ENCODE measurements at places on chromosomes 7 and 10.

- no peak for DNase-seq
These were observed 6.7 kb downstream of the CEP55 start for GRCh38 chr10:93503075-93503474.

DNA sequence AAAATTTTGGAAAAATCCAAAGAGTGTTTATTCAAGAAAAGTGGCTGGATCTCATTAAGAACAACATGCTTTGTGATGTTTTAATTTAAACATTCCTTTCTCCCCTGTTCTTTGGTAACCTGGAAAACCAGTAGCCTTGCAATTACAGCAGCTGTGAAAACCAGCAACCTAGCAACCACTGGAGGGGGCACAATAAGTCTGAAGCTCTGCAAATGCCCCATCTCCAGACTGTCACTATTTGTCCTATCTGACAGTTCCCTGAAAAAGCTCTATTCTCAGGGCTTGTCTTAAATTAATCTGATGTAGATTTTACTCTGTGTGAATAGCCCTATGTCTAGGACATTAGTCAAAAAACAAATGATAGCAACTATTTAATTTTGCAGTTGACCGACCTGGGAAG is 137.6 kb upstream of the THSD7A start:
- no peak for DNase-seq

DNA sequence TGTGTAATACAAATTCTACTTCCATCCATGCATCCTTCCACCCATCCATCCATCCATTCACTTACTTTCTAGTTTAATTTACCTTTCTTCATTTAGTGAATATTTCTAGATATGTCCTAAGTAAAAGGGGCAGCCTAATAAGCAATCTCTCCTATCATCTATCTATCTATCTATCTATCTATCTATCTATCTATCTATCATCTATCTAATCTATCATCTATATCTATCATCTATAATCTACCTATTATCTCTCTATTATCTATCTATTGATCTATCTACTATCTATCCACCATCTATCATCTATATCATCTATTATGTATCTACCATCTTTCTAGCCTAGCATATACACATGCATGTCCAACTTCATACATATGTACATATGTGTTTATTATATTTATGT is 104.2 kb downstream of the PTPN20 start:
- DNase-seq, result no peak

DNA sequence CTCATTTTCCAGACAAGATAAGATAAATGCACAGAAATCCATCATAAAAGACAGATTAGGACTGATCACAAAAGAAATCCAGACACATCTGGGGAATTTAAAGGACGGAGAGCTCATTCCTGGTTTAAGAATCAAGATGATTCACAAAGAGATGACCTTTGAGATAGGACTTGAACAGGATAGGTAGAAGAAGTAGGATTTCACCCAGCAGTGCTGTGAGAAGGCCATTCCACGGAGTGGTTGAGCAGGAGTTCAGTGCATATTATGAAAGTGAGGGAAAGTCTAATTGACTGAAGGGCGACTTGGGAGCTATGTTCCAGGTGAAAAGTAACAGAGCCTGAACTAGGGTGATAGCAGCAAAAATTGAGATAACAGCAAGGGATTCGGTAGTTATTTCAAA is 73.7 kb downstream of the GAD2 start:
- DNase-seq, result no peak

GRCh38 chr7:140597428-140597949 is 43.1 kb downstream of the DENND2A start:
- no peak for DNase-seq

- no peak for DNase-seq
These were observed 63.3 kb downstream of the RASGEF1A start for GRCh38 chr10:43203448-43204041.

DNA sequence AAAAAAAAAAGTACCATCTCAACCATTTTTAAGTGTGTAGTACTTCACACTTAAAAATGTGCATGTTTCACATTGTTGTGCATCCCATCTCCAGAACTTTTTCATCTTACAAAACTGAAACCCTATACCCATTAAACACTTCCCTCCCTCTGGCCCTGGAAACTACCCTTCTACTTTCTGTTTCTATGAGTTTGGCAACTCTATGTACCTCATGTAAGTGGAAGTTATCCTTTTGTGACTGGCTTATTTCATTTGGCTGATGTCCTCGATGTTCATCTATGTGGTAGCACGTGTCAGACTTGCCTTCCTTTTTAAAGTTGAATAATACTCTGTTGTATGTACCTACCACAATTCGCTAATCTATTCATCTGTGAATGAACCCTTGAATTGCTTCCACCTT is 12.2 kb downstream of the KCNMA1 start:
- DNase-seq, result no peak

DNA sequence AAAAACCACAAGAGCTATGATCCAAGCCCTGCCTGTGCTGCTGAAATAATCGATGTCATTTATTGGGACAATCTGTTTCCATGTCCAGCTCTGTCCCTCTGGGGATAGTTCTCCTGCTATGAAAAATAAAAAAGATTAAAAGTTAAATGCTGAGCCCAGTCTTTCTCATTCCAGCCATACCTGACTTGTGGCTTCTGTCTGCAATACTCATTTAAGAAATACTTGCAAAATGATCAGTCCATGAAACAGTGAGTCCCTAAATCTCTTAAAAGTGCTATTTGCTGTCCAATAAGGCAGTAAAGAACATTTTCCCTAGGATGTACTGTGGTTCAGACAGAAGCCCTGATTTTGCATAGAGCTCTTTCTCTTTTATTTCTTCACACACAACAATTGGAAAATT is 91.7 kb downstream of the SLC16A9 start:
- no peak for DNase-seq

- DNase-seq, result no peak
These were observed 126.6 kb downstream of the SORBS1 start for GRCh38 chr10:95434583-95434982.

DNA sequence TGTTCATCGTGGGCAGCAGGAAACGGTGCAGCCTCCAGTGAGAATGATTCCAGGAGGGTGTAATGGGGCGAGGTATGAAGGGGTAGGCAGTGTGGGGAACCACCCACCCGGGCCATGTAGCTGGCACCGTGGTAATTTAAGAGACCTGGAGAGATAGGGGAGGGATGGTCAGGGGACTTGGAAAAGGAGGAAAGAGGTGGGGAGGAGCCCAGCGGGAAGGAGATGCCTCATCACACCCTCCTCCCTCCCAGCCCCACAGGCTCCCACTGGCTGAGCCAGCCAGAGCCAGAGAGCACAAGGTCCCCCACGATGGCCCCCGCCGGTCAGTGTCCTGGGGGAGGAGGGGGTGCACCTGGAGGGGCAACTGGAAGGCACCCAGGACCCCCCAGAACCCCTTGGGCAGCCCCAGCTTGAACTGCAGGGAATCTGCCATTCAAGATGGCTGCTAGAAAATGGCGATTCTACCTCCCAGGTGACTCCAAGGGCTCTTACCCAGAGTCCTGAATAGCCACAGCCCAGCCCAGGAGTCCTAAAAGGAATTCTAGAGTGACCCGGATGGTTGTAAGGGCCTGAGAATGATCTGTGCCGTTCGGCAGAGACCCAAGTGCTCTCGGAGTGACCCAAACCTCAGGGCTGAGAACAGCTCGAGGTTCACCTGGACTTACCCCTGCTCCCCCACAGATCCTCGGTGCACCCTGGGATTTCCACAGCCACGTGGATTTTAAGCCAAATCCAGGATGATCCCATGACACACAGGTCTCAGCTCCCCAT is 28.8 kb downstream of the CALML3 start:
- DNase-seq, result no peak

GRCh38 chr7:151175793-151176311 is 8.4 kb upstream of the GBX1 start:
- no peak for DNase-seq

GRCh38 chr7:112701456-112701855 is 88.7 kb downstream of the TMEM168 start:
- no peak for DNase-seq
